ENCODE measurements at places on chromosomes 2 and 18.

DNA sequence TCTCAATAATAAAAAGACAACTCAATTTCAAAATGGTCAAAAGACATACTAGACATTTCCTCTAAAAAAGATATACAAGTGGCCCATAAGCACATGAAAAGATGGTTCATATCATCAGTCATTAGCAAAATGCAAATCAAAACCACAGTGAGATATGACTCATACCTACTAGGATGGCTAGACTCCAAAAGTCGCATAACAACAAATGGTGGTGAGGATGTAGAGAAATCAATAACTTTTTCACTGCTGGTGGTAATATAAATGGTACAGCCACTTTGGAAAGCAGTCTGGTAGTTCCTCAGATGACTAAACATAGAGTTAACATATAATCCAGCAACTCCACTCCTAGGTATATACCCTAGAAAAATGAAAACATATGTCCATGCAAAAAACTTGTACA, 242.3 kb upstream of the NOL4 start:
- DNase-seq = peak; percentile 14

GRCh38 chr2:9430316-9431293, 7.2 kb downstream of the CPSF3 start:
- DNase-seq = no peak

GRCh38 chr2:146807568-146808168, 1037.2 kb upstream of the ACVR2A start:
- no peak for DNase-seq

- DNase-seq = no peak
Measured at GRCh38 chr18:32301361-32301760, 111.5 kb downstream of the MEP1B start.

DNA sequence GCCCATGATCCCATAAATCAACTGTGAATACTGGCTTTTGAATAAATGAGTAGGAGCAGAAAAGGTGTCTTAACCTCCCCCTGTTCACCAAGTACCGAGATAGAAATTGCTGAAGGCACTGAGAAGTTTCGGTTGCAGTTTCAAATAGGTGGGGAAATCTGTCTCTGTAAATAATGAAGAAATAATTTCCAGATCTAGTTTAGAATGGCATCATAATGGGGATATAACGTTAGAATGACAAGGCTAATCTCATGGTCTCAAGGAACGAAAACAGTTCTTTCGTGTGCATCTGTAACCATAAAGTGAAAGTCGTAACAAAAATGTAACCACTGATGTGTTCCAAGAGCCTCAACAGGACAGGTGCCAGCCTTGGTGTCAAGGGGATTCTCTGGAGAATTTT, 49.9 kb upstream of the TMEM18 start:
- no peak for DNase-seq

GRCh38 chr18:63152791-63153190, 166.8 kb downstream of the BCL2 start:
- peak; percentile 24 for DNase-seq

DNA sequence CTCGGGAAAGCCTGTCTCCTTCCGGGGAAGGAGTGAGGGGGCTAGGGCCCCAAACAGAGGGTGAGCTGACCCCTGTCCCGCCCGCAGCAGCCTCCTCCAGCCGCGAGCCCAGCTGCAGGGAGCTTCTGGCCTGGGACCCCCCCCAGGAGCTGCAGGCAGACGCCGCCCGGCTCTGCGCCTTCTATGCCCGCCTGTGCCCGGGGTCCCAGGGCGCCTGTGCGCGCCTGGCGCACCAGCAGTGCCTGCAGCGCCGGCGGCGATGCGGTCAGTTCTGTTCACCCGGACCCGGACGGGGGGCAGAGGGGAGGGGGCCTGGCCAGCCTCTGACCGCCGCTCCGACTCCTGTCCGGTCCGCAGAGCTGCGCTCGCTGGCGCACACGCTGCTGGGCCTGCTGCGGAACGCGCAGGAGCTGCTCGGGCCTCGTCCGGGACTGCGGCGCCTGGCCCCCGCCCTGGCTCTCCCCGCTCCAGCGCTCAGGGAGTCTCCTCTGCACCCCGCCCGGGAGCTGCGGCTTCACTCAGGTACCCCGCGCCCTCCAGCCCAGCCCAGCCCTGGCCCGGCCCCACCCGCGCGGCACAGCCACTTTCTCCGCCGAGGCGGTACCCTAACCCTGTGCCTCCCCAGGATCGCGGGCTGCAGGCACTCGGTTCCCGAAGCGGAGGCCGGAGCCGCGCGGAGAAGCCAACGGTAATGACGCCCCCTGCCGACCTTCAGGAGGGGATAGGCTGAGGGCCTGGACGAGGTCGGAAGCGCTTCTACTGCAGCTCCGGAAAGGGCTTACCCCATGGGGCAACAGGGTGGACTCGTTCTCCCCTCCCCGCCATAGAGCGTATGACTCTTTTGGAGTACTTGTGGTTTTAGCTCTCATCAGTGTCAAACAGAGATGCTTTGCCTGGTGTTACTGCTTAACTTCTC, 2.0 kb upstream of the CHRND start:
- peak; percentile 48 for DNase-seq

GRCh38 chr2:109395494-109396201, 218.1 kb downstream of the SEPTIN10 start:
- no peak for DNase-seq

DNA sequence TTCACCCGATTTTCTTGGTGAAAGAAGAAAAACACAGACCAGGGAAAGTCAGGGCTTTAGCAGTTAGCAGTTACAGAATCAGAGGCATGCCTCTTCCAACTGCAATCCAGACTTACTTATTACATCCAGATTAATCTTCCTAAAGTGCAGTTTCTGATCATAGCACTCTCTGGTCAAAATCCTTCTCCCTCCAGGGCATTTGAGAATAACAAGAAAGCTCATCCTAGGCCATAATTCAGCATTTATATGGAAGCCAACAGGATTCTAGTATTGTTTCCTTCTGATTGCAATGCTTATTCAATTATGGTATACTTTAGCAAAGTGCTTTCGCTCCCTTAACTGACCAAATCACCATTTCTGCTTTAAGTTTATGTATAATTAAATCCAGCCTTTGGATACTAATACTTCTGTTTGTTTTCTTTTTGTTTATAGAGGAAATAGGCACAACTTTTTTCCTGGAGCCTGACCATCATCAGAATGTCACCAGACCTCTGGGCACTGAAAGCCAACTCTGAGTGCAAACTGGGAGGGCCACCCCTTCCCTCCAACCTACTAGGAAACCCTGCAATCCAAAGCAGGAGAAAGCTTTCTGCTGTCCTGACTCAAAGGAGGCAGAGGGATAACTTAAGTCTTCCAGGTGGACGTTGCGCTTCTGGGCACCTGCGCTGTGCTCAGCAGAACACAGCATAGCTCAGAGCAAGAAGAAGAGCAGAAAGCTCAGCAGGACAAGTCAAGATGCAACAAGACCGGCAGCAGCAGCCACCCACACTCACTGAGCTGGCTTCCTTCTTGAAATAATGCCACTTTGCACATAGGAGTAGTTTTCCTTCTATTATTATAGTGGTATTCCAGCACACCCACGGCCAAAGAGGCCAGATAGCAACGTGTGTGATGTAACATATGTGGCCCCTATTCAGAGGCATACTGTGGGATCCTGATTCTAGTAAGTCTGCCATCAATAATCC, 99.3 kb downstream of the STK39 start:
- no peak for DNase-seq

DNA sequence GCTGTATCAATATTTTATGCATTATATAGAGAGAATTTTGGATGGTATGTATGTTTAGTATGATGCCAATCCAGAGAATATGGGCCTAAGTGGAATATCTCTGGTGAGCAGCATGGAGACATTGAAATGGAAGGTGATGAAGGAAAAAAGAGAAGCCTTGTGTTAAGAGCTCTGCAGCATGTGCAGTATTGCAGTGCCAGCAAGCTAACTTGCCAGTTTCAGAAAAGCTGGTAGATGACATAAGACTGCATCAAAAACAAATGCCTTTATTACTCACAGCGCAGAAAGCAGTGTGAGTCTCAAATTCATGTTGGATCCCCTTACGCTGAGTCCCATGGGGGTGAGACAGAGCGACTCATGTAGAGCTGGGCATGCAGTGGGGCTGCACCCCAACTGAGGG, 280.2 kb downstream of the CTNNA2 start:
- DNase-seq = no peak

- no peak for DNase-seq
Measured at GRCh38 chr18:46711444-46711863, 45.4 kb downstream of the ST8SIA5 start.

DNA sequence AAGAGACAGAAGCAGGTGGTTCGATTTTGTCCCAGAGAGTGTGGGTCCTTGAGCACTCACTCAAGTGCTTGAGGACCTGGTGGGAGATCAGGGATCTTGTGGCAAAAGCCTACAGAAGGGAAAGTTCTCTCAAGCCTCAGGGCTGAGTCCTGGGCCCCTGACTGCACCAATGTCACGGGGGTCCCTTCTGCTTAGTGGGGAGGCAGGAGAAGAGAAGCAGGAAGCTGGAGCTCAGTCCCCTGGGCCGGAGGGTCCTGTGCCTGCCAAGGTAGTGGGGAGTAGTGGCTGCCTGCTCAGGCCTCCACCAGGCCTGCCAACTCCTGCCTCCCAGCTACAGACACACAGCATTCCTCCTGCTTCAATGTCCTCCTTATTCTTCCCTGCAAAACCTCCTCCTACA, 11.7 kb downstream of the CAPN14 start:
- DNase-seq = no peak
